Fibroblast of skin of left biceps (primary cell): ENCODE measurements at places on chromosomes 2 and 18.

DNA sequence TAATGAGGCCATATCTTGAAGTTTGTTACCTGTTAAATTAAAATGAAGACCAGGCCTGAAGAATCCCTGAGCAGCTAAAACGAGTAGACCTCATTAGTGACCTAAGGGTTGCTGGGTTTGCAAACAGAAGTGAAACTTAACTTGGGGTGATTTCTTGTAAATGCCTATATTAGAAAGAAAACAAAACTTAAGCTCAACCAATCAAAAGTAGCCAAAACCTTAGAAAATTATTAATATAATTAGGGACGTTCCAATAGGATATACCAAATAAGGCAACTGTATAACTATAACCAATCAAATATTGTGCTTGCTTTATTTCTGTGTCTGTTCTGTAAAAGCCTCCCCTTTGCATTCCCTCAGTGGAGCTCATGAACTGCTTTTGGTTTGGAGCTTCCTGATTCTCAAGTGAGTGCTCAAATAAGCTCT is 137.9 kb upstream of the VRK2 start:
- DNase-seq = no peak

DNA sequence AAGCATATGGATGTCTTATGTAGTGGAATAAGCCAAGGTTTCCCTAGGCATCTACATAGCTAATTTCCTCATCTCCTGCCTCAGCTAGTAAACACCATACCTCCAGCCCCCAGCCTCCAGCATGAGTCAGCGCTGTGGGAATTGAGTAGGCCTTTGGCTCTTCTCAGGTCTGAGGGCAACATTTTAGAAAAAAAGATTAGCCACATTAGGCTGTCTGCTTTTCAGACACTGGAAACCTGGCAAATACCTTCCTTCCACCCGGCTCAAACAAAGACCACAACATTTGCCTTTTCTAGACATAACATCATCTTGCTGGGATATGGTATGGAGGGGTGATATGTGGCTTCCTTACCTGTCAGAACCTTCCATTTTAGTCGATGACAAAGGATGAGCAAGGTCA is 6.1 kb upstream of the CCDC195 start:
- no peak for DNase-seq

DNA sequence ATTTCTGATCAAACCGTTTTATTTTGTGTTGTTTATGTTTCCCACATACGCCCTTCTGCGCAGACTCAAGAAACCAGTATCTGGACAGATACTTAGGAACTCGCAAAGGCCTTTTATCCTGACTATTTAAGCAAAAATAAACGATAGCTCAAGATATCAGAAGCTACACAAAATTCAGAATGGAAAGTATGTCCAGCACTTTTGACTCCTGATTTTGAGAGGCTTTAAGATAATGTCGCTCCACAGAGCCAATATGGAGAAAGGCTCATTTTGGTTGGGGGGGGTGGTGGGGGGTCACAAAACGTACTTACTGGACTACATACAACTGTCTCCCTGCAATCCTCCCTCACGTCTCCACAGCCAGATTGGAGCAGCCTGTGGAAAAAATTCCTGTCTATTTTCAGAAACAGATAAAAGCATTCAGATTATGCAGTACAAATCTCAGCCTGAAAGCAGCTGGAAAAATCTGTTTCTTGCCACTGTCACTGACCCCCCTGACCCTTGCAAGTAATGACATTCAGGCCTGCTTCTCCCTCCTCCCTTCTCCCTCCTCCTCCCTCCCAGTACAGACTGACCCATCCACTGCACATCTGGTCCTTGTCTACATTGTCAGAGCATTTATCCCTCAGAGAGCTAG is 34.9 kb upstream of the LCLAT1 start:
- DNase-seq = no peak

GRCh38 chr18:69897397-69898108 is 50.1 kb downstream of the CD226 start:
- no peak for DNase-seq

DNA sequence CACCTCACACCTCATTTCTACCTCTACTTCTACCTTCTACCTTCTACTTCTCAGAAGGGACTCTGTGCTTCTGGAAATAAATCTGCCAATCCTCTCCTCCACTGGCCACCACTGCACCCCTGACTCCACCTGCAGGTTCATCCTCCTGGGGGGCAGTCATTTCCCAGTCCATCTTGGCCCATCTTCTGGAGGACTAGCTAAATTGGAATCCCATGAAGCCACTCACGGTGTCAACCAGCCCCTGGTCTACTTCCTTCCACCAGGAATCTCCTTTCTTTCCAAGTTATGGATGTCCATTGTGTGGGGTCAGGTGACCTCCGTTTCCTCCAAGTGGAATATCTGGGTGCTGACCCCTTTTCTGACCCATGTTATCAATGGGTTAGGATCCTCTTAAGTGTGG is 3.9 kb downstream of the WNT10A start:
- no peak for DNase-seq

GRCh38 chr2:120044336-120044735 is 31.5 kb downstream of the EPB41L5 start:
- DNase-seq = no peak

DNA sequence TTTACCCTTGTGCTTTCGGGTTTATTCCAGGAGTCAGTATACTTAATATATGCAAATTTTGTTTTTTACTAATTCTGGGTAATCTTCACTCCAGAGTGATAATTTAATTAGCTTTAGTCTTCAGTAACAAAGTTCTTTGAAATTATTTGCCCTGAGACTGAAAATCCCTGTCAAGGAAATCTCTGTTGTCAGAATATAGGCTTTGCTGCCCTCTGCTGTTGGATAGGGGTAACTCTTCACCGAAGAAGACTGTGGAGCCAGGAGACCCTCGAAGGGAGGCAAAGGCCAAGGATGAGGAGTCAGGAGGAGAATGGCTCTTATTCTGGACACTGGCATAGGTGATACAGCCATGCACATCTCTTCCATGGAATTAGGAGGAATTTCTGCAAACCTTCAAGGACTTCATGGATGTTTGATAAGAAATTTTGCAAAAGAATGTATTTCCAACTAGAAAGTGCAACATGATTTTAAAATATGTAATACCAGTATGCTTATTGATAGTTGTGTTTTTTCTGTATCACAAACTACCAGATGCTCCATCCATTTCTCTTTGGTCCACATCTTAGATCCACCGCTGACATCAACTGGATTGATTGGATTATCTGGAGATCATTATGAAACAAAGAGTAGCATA is 182.3 kb downstream of the RDH14 start:
- DNase-seq = no peak

DNA sequence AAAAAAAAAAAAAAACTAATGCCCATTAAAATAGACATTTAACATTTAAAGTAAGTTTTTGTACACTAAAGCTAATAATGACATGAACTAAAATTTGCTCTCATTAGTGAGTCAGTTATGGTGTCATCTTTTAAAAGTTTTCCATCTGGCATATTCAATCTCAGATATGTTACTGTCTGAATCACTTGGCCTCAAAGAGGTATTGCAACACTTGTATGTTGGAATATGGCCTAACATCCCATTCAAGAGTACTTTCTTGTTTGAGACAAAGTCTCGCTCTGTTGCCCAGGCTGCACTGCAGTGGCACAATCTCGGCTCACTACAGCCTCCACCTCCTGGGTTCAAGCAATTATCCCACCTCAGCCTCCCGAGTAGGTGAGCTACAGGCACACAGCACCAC is 169.7 kb downstream of the TMEM163 start:
- DNase-seq = peak; percentile 24

GRCh38 chr2:160473468-160474318 is 19.9 kb downstream of the RBMS1 start:
- DNase-seq = no peak

GRCh38 chr2:117195381-117195780 is 619.1 kb upstream of the DDX18 start:
- no peak for DNase-seq

GRCh38 chr2:69773206-69773605 is 31.3 kb downstream of the ANXA4 start:
- no peak for DNase-seq

- no peak for DNase-seq
Measured at GRCh38 chr2:172968061-172968469, 107.6 kb upstream of the MAP3K20 start.

GRCh38 chr2:79638954-79639353 is 126.1 kb downstream of the CTNNA2 start:
- no peak for DNase-seq

DNA sequence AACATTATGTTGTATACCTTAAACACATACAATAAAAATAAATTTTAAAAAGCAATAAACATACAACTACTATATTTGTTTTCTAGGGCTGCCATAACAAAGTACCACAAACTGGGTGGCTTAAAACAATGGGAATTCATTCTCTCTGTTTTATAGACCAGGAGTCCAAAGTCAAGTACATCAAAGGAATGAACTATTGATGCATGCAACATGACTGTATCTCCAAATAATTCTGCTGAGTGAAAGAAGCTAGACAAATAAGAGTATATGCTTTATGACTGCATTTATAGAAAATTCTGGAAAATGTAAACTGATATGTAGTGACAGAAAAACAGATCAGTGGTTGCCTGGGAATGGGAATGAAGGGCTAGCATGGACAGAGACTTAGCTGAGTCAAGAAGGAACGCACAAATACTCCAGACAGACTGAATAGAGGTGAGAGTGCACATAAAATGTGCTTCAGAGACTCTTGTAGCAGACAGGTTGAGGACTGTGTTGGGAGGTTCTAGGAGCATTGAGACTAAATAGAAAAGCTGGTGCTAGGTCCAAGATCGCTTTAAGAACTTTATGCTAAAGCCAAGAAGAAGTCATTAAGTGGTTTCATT is 11.0 kb upstream of the PLA2R1 start:
- no peak for DNase-seq

GRCh38 chr2:10985260-10985659 is 73.5 kb downstream of the KCNF1 start:
- no peak for DNase-seq

DNA sequence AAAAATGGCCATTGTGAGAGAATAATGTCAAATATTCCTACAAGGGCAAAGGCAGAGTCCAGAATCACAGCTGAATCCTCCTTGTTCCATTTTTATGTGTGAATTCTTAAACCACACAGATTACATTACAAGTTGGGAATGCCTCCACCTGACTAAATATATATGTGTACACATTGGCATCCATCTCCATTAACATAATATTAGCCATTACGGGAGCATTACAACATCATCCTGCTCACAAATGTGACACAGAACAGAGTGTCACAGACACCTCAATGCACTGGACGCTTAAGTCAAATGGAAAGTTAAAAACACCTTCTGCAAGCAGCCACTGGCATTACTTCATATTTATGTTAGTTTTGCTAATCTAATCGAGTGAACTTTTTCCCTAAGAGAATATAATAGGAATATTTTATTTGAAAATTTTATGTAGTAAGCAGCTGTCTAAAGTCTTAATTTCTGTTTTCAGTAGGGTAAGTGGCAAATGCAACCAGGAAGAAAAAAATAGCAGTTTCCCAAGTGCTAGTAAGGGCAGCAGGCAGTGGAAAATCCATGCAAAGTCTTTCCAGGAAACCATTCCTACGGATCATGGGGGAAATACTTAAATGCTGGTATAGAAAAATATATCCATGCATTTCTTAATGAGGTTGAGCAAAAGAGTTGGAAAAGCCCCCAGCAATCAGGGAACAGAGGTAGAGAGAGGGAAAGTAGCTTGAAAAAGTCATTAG is 255.6 kb downstream of the OSR1 start:
- no peak for DNase-seq

DNA sequence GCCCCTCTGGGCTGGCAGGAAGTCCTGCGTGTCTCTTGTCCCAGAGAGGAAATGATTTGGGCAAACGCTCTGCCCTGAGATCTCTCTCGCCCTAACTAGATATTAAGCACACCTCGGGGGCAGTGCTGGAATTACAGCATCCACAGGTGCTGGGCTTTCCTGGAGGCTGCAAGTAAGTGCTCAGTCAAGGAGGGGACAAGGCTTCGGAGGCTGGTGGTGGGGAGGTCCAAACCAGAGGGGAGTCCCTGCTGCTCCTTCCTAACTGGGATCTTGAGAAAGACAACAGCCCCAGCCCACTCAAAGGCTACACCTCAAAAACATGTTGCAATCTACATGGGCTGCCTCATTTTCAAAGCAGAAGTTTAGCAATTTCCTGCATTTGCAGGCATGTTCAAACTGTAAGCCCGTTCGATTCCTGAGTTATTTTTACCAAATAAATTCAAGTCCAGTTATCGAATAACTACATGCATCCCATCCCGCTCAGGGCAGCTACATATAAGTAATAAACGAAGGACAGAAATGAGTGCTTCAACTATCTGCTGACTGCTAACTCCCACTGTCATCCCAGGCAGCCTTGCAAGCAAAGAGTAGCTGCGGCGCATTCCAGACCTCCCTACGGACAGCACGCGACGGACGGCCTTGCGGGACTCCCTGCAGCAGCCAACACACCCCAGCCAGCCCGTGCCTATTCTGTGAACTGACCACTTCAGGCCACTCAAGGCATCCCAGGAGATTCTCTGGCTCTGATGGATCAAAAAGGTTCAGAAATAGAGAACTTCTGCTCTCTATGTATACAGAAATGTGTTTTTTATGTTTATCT is 27.5 kb downstream of the ZNF516 start:
- no peak for DNase-seq

GRCh38 chr2:189425676-189426075 is 15.6 kb upstream of the WDR75 start:
- DNase-seq = no peak

DNA sequence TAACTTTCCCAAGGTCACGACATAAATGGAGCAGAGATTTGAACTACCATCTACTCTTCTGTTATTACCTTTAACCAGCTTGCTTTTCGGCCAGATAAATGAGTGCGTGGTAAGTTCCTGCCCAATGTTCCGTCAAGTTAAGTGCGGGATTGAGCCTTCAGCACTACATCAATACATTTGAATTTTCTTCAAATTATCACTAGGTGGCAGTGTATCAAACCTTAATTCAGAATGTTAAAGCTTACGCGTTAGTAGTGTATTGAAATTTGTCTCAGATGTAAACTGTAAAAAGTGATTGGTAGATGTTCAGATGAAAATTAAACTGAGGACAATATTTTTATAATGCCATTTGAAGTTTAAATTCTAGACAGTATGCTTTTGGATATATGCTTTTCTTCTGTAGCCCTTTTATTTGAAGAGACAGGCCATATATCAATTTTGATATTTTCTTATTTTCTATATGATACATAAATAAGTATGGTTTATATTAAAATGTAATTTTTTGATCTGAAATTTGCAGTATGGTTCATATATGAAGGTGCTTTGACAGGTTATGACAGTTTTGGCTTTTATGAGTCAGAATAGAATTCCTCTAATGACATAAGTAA is 681.3 kb downstream of the ADCYAP1 start:
- peak; percentile 2 for DNase-seq

DNA sequence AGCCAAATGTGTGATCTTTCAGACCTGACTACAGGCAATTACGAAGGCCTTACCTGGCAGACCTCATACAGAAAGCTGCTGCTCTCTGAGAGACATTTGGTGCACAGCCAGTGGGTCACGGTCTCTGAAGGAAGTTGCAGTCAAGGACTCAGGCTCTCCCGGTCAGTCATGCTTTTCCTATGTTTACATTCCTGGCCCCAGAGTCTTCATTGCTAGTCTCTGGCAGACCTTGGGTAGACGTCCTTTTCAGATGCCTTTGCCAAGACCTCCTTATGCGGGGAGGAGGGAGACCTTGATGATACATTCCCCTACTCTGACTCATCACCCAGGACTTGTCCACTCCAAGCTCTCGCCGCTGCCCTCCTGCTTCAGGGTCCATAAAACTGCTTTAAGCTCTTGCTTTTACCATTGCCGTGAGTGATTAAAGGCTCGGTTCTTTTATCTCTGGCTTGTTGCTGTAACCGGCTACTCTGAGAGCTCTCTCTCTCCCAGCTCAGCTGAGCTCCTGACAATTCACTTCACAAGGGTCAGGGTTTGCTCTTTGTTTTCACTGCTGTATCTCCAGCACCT is 62.0 kb upstream of the SLC35F5 start:
- peak; percentile 71 for DNase-seq

GRCh38 chr18:62606106-62606505 is 83.3 kb downstream of the ZCCHC2 start:
- DNase-seq = no peak
